ENCODE measurements at places on chromosomes 2 and 18.

- DNase-seq = no peak
These were observed 2.2 kb downstream of the HMSD start for GRCh38 chr18:63951302-63951705.

DNA sequence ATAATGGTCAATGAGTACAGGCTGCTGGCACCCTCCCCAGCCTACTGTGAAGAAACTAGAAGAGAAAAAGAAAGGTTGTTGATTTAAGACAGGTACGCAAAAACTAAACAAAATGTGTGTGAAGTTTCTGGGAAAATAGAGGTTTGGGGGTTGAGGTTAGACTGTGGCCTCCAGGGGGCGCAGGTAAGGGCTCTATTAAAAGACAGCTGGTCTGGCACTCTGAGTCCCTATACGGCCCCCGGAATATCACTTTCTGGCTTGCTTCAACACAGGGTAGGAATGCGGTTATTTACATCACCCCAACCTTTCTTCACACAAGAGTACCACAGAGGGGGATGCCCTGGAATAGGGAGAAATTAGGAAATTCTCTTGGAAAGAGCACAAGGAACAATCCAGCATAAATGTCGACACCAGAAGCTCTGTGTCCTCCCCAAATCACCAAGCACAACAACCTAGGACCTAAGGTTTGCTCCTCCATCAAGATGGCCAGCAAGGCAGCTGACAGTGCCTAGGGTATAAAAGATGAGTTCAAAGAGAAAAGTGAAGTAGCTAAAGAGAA lies 480.8 kb upstream of the KLHL29 start:
- DNase-seq = peak; percentile 13

DNA sequence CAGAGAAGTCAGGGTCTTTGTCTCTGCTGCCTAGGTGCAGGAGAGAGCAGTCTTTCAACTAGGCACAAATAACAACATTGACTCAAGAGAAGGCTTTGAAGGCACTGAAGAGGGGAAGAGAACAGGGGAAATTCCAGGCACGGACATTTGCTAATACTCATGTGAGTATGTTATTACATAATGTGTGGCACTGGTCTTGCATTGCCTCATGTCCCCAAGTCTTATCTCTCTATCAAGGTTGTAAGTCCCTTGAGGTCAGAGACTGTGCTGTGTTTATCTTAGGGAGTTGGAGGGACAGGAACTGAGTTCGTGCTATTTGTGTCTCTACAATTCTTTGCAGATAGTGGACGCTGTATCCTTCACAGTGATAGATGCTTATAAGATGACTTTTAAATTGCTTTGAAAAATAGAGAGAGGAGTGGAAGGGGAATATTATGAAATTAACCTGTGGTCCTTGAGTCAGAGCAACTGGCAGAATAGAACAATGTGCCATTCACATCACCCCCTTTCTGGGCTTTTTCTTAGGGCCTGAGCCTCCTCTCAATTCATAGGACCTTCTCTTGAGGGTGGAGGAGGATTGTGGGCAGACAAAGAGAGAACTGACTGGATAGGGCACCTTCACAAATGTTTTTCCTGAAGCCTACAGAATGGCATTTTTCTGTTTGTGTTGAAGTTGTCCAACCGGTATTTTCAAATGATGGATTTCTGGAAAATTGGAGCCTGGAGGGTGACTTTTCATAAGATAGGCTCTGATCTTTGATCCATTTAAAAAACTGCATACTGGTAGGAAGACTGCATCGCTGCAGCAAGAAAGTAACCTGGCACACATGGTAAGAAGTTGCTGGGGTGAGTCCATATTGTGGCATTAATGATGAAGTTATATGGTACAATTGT lies 96.6 kb upstream of the CXCR4 start:
- no peak for DNase-seq

GRCh38 chr2:109662889-109663288 lies 48.7 kb downstream of the SOWAHC start:
- no peak for DNase-seq

GRCh38 chr2:222499226-222499625 lies 74.9 kb downstream of the SGPP2 start:
- DNase-seq = no peak

DNA sequence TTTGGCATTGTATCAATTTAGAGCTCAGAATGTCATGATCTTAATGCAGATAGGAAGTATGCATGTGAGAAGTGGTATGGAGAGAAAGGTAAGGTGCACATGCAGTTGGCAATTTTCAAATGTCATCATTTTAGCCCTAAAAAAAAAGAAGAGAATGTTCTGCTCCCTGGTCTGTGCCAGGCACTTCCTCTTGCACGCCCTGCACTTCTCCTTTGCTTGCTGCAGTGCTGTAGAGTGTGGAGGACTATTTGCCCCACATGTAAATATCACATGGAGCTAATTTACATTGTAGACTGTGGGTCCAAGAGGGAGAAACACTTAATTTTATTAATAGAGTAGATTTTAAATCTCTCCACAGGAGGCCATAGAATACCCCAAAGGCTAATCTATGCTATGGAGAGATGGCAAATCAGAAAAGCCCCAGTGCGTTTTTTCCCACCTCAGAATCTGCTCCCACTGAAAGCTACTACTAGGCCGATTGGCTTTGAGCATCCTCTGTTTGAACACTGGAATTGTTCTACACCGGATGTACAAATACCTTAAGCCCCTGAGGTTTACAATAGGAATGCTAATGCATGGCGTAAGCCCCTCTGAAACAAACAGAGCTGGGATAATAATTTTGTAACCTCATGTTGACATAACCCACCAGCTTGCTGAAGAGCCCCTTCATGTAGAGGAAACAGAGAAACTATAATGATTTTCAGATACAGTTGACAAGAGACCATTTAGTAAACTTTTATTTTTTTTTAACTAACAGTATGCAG lies 137.2 kb upstream of the KLHL14 start:
- no peak for DNase-seq

DNA sequence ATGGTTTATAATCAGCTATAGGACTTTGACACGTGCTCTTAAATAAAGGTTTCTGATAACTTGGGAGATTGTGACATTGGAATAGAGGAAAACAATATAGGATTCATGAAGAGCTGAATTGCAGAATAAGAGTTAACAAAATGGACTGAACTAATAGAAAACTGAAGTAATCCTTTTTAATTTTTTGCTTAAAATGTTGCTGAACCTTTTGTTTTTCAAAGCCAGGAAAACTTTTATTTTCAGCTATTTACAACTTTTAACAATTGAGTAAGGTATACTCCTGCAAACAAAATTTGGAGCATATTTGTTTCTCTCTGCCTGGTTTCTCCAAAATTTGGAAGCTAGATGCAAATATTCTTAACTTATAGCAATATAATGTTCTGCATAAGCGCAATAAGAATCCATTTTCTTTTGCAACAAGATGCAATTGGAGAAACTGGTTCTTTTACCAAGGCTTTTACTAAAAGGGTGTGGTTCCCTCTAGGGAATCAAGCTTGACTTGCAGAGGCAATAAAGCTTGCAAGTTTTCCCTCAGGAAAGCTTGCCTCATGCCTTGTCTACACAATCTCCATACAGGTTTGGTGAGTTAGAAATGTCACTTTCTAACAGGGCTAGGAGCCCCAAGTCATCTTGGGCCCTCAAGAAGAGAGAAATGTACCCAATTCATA lies 10.3 kb upstream of the PDK1 start:
- no peak for DNase-seq

GRCh38 chr2:9652898-9653479 lies 22.2 kb upstream of the YWHAQ start:
- DNase-seq = peak; percentile 64

DNA sequence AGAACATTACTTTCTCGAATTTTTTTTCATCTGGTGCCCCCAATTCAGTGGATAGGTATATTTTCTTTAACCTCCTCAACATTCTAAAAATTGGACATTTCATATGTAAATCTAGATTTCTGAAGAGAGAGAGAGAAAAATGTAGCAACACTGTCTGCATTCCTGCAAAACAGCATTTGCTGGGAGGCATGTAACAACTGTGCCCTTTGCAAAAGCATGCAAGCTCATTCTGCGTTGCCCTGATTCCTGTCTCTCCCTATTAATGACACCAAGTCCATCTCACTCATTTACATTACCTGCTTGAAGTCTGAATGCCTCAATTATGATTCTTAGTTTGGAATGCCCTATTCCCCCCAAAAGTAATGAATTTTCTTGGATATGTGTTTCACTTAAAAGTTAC lies 79.8 kb upstream of the BARD1 start:
- DNase-seq = no peak

GRCh38 chr18:43751203-43751602 lies 473.9 kb upstream of the SYT4 start:
- no peak for DNase-seq

GRCh38 chr2:101151859-101152271 lies 683 bp upstream of the TBC1D8 start:
- no peak for DNase-seq

DNA sequence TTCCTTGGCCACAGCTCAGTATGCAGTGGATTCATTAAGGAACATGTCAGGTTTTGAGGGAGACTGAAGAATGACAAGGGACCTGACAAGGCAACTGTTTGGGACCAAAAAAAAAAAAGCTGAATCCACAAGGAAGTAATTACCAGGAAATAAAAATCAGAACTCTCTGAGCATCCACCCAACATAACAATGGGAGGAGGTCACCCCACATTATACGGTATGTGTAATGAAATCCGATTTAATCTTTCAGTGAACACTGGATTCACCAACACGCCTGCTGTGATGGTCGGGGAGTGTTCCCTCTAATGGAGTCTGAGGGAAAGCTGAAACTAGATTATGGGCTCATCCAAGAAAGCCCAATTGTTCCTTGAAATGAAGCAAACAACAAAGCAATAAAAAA lies 329.3 kb downstream of the ETAA1 start:
- DNase-seq = no peak

- DNase-seq = no peak
These were observed 36.4 kb upstream of the SLC14A1 start for GRCh38 chr18:45687621-45688020.

- no peak for DNase-seq
These were observed 192.5 kb downstream of the ATAD2B start for GRCh38 chr2:23734416-23734815.
